Spinal cord (tissue), 10 donors: ENCODE measurements at places on chromosomes 16 and 17. TPM values are rescaled to one million over a fixed set of nuclear protein-coding genes. Genes with fewer than 3 reads are reported as not detected.
A peak's percentile ranks its signal among the peaks of the same experiment; 100 is the strongest.

DNA sequence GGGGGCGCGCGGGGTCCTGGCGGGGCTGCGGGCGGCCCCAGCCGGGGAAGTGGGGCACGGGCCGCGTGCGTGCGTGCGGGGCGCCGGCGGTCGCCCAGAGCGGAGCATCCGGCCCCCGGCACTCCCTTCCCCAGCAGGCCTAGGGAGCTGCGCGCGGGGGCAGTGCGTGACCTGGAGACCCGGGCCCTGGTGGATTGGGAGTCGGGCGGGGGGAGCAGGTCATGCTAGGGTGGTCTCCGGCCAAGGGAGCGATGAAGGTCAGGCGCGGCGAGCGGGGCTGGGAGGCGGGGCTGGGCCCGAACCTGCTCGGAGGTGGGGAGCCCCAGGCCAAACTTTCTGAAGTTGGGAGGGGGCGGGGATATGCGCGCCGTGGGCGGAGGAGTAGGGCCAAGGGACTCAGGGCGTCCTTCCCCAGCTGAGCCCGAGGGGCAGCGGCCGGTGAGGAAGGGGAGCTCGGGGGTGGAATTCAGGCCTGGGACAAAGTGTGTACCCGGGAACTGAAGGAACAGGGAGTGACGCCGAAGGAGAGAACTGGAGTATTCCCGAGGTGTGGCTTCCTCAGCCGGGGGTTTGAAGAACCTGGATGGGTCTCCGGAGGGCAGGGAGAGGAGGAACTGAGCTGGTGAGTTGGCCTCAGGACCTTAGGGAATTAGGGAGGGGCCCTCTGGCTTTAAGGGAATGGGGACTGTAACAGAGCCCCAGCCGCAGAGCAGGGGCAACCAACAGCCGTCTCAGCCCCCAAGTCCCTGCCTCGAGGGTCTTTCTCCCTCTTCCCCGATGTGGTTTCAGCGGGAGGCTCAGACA lies 589 bp downstream of the XYLT2 start:
- peaks cover 9% of the 10 kb centered on the region for H3K36me3 ChIP-seq
- peak overlapping the region; percentile 79 for H3K4me3 ChIP-seq
- peaks cover 2% of the 10 kb centered on the region for H3K27me3 ChIP-seq
- H3K4me1 ChIP-seq = peaks cover 24% of the 10 kb centered on the region

- H3K27ac ChIP-seq = no peak overlapping the region
- no peak overlapping the region for H3K4me3 ChIP-seq
- H3K36me3 ChIP-seq = no peaks in the 10 kb centered on the region
- H3K27me3 ChIP-seq = peaks cover 3% of the 10 kb centered on the region
- no peak for DNase-seq
Measured at GRCh38 chr17:34360601-34361270, 2.3 kb downstream of the CCL1 start.

GRCh38 chr17:18966831-18967624 lies 15.1 kb downstream of the SLC5A10 start:
- DNase-seq = no peak
- no peak overlapping the region for H3K4me3 ChIP-seq
- H3K27ac ChIP-seq = no peak overlapping the region
- H3K4me1 ChIP-seq = peaks cover 22% of the 10 kb centered on the region
- no peaks in the 10 kb centered on the region for H3K27me3 ChIP-seq
- H3K36me3 ChIP-seq = peaks cover 14% of the 10 kb centered on the region

GRCh38 chr17:67411397-67411796 lies 34.3 kb downstream of the PITPNC1 start:
- DNase-seq = no peak
- H3K4me1 ChIP-seq = no peaks in the 10 kb centered on the region
- H3K27me3 ChIP-seq = no peaks in the 10 kb centered on the region
- no peaks in the 10 kb centered on the region for H3K36me3 ChIP-seq
- H3K27ac ChIP-seq = no peak overlapping the region

DNA sequence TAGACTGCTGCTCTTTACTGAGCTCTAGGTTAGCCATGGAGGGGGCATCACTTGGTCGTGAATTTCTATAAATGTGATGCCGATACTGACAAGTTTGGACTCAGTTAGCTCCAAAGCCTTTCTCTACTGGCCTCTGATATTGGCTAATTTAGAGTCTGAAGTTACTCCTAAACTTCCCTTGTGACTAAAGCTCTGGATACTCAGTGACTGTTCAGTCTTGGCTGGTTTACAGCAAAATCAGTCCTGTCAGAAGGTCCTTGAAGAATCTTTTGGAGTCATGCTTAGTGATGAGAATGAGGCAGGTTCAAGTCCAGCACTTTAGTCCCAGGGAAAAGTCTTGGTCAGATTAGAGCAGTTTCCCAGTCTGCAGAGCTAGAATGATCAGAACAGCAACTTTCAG lies 197.5 kb upstream of the HS3ST4 start:
- H3K27ac ChIP-seq = no peak overlapping the region
- no peaks in the 10 kb centered on the region for H3K4me1 ChIP-seq
- DNase-seq = no peak
- no peaks in the 10 kb centered on the region for H3K27me3 ChIP-seq
- no peak overlapping the region for H3K4me3 ChIP-seq
- no peaks in the 10 kb centered on the region for H3K36me3 ChIP-seq

DNA sequence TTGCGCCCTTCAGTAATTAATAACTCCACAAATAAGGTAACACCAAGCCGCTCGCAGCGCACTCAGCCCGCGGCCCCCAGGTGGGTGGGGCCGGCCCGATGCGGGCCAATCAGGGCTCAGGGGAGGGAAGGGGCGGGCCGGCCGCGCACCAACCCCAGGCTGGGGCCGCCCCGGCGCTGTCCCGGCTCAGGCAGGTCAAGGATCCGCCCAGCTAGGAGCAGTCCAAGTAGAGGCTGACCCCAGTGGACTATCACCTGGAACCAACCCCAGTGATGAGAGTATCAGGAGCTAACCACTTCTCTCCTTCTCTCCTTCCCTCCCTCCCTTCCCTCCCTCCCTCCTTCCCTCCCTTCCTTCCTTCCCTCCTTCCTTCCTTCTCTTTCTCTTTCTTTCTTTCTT lies 110.8 kb downstream of the C16orf78 start:
- peaks cover 4% of the 10 kb centered on the region for H3K36me3 ChIP-seq
- H3K27me3 ChIP-seq = peaks cover 11% of the 10 kb centered on the region
- no peak overlapping the region for H3K27ac ChIP-seq
- no peak overlapping the region for H3K4me3 ChIP-seq
- peaks cover 15% of the 10 kb centered on the region for H3K4me1 ChIP-seq

DNA sequence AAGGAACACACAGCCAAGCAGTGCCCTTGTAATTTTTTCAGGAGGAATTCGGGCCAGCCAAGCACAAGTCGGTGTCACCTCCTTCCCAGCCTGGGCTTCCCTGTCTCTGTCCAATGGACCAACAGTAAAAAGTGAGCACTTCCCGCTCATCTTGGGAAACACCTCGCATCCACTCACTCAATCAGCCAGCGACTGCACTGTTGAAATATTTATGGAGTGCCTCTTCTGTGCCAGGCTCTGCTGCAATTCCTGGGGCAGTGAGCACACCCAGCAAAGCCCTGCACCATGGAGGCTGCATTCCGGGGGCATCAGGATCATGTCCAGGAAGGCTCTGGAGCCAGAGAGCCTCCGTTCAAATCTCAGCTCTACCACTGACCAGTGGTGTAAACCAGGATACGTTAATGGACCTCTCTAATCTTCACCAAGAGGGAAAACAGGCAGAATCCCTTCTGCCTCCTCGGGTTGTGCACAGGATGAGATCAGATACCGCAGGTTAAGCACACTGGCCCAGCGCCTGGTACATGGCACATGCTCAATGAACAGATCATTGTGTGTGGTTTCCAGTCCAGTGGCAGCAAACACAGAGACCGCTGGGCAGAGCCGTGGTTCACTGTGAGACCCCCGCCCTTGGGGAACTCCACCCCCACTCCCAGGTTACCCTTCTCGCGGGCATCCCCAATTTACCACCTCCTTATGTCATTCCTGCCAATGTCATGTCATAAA lies 194.3 kb downstream of the ZNF423 start:
- no peak overlapping the region for H3K4me3 ChIP-seq
- peak; percentile 34 for DNase-seq
- H3K27me3 ChIP-seq = no peaks in the 10 kb centered on the region
- peaks cover 8% of the 10 kb centered on the region for H3K36me3 ChIP-seq
- peaks cover 53% of the 10 kb centered on the region for H3K4me1 ChIP-seq

DNA sequence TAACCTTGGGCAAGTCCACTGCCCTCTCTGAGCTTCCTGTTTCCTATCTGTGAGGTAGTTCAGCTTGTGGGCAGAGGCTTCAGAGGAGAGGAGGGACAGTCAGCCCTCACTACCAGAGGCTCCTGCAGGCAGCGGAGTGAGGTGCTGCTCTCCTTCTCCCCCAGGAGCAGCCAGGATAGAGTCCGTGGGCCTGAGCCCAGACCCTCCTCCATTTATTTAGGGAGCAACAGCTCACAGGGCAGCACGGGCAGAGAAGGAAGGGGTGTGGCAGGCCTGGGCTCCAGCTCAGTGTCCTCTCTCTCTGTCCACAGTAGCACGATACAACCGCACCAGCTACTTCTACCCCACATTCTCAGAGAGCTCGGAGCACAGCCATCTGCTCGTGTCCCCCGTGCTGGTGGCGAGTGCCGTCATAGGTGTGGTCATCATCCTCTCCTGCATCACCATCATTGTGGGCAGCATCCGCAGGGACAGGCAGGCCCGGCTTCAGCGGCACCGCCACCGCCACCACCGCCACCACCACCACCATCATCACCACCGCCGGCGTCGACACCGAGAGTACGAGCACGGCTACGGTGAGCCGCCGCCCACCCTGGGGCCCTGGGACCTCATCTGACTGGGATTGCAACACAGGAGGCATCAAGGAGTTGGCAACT lies 42.3 kb downstream of the BEAN1 start:
- no peak overlapping the region for H3K4me3 ChIP-seq
- no peak for DNase-seq
- no peaks in the 10 kb centered on the region for H3K4me1 ChIP-seq
- no peak overlapping the region for H3K27ac ChIP-seq

- peaks cover 38% of the 10 kb centered on the region for H3K4me1 ChIP-seq
- no peak overlapping the region for H3K27ac ChIP-seq
- no peak overlapping the region for H3K4me3 ChIP-seq
Measured at GRCh38 chr17:46822388-46822921, 4.0 kb upstream of the WNT3 start.

GRCh38 chr16:2471016-2471652 lies at the start of gene NTN3:
NTN3 (plus strand) TSS chr16:2471297; CDS start chr16:2471702, 405 bp downstream.
- DNase-seq = no peak
- H3K4me1 ChIP-seq = peaks cover 73% of the 10 kb centered on the region
- H3K36me3 ChIP-seq = peaks cover 17% of the 10 kb centered on the region
- no peaks in the 10 kb centered on the region for H3K27me3 ChIP-seq
- no peak within 1 kb of the TSS for H3K4me3 ChIP-seq
- H3K27ac ChIP-seq = peak within 1 kb of the TSS; percentile 33

- DNase-seq = no peak
- no peaks in the 10 kb centered on the region for H3K27me3 ChIP-seq
- H3K36me3 ChIP-seq = no peaks in the 10 kb centered on the region
- H3K4me3 ChIP-seq = no peak overlapping the region
- H3K4me1 ChIP-seq = no peaks in the 10 kb centered on the region
Measured at GRCh38 chr16:22016927-22017326, 9.0 kb downstream of the MOSMO start.

GRCh38 chr17:9512323-9513168 lies 63.1 kb downstream of the STX8 start:
- H3K27ac ChIP-seq = no peak overlapping the region
- no peaks in the 10 kb centered on the region for H3K4me1 ChIP-seq
- no peak for DNase-seq
- no peaks in the 10 kb centered on the region for H3K36me3 ChIP-seq
- H3K4me3 ChIP-seq = no peak overlapping the region

DNA sequence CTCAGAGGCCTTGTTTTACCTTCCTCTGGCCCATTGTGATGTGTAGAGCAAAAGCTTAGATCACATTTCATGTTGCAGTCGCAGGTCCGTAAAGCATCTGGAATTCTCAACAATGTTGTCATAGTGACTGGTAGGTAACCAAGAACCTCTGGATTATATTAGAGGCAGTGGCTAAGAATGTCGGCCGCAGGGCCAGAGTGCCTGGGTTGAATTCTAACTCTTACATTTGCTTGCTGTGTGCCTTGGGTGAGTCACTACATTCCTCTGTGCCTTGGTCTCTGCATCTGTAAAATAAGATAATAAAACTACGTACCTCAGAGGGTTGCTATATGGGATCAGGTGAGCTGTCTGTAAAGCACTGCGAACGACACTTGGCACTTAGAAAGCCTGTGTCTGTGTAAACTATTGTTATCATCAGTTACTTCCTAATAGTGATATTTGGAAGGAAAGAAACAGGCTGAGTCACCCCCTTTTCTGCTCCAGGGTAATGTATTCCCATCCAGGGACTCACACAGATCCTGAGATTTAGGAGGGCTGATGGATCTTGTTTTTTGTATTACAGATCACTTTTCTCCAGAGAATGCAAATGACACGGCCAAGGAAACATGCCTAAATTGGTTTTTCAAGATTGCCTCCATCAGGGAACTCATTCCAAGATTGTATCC lies 52.2 kb downstream of the VPS35L start:
- DNase-seq = no peak
- H3K27ac ChIP-seq = no peak overlapping the region
- no peak overlapping the region for H3K4me3 ChIP-seq
- H3K27me3 ChIP-seq = no peaks in the 10 kb centered on the region

The VAT1L gene
- polyA plus RNA-seq = 161 TPM

The TBC1D3H gene
- not detected for polyA plus RNA-seq

The NQO1 gene
- 24.8 TPM for polyA plus RNA-seq

The VTN gene
- 2.9 TPM for polyA plus RNA-seq

The GRN gene
- 119 TPM for polyA plus RNA-seq
